ENCODE measurements at places on chromosomes 11 and 22. TPM values are rescaled to one million over a fixed set of nuclear protein-coding genes. Genes with fewer than 3 reads are reported as not detected.

DNA sequence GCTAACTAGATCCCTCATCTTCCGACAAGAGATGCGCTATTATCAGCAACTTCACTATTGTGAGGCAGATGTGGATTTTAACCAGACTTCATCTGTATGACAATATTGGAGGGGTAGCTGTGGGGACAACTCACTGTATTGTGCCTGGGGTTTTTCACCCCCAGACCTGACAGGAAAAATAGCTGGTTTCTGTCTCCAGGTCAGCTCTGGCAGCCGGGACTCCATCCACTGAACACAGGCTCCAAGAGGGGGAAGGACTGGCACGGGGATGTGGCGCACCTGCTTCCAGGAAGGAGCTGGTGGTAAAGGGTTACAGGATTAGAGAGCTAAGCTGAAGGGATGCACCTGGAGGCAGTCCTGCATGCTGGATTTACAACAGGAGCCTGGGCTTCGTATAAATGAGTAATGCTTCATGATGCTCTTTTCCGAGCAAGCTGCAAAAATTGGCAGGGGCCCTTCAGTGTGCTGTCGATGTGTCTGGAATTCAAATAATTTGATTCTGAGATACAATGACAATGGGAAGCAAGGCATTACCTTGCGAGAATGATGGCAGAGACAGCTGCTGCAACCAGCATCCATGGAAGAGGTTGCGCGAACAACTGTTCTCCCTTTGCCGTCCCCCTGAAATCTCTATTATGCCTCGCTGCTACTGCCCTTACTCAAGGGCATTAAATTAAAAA lies 49.5 kb downstream of the LMO2 start:
- H3K27ac ChIP-seq: no peak overlapping the region
- H3K4me1 ChIP-seq: no peaks in the 10 kb centered on the region
- no peaks in the 10 kb centered on the region for H3K36me3 ChIP-seq
- DNase-seq: no peak
- no peak overlapping the region for H3K4me3 ChIP-seq
- peaks cover 4% of the 10 kb centered on the region for H3K27me3 ChIP-seq

The CENPM gene
- 30.7 TPM for total RNA-seq

The CALCA gene
- total RNA-seq: not detected

DNA sequence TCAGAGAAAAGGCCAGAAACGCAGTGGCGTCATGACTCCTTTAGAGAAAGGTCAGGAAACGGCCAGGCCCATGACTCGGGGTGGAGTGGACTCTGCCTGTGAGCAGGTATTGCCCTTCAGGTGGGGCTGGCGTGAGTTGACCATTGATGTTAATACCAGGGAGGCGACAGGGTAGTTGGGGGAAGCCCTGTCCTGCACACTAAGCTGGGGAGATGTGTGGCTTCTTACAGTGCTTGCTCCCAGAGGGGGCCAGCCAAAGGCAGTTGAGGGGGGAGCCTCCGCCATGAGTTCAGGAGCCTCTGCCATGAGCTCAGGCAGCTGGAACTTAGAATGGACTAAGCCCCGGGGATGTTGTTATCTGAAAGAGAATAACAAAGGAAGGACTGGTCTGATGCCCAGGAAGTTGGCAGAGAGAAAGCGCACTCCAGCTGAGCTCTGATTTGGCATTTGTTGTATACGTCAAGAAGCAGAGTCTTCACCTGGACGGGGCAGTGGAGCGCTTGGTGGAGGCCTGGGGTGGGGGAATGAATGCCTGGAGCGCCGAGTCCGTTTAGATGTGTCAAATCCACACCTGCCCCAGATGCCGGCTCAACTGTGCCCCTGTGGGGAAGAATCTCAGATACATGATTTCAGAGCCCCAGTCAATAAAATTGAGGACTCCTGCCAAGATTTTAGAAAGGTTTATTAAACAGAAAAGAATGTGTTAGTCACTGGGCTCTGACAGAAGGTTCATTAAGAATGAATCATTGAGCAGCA lies 222.5 kb downstream of the TBC1D22A start:
- no peaks in the 10 kb centered on the region for H3K27me3 ChIP-seq
- no peak overlapping the region for H3K27ac ChIP-seq
- no peak for DNase-seq
- H3K36me3 ChIP-seq: peaks cover 47% of the 10 kb centered on the region

- peaks cover 37% of the 10 kb centered on the region for H3K36me3 ChIP-seq
- DNase-seq: no peak
These were observed 51.0 kb downstream of the MIAT start for GRCh38 chr22:26708256-26709009.

GRCh38 chr11:69594481-69594880 lies 46.5 kb upstream of the CCND1 start:
- no peaks in the 10 kb centered on the region for H3K27me3 ChIP-seq
- DNase-seq: no peak
- no peak overlapping the region for H3K4me3 ChIP-seq
- no peaks in the 10 kb centered on the region for H3K4me1 ChIP-seq
- H3K36me3 ChIP-seq: no peaks in the 10 kb centered on the region

DNA sequence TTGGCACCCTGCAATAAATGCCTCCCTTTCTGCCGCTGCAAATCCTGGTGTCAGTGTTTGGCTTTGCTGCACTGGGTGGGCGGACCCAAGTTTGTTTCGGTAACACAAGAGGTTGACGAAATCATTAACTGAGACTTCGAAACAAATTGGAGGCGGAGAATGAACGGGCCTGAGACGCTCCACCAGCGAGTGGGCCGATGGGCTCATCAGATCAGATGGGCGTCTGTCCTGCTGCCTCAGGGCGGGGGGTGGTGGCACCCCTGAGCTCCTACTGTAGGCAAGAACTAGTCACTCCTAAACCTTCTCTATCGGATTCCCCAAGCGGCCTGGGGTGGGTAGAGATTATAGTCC lies 918 bp upstream of the CAPN5 start:
- no peaks in the 10 kb centered on the region for H3K36me3 ChIP-seq
- H3K4me1 ChIP-seq: peaks cover 11% of the 10 kb centered on the region
- H3K4me3 ChIP-seq: peak overlapping the region; percentile 48
- H3K27ac ChIP-seq: no peak overlapping the region
- DNase-seq: no peak

The ART1 gene
- total RNA-seq: not detected

The TMPRSS5 gene
- 1.2 TPM for total RNA-seq

All from B cell (primary cell).